ENCODE measurements at places on chromosomes 16 and 17. TPM values are rescaled to one million over a fixed set of nuclear protein-coding genes. Genes with fewer than 3 reads are reported as not detected.

Gene CA4
- not detected for total RNA-seq

GRCh38 chr17:21466550-21466949 lies 90.4 kb downstream of the KCNJ12 start:
- DNase-seq, result no peak

Gene NPW
- total RNA-seq, result 1.3 TPM

Gene SREBF1
- total RNA-seq, result 34.4 TPM

DNA sequence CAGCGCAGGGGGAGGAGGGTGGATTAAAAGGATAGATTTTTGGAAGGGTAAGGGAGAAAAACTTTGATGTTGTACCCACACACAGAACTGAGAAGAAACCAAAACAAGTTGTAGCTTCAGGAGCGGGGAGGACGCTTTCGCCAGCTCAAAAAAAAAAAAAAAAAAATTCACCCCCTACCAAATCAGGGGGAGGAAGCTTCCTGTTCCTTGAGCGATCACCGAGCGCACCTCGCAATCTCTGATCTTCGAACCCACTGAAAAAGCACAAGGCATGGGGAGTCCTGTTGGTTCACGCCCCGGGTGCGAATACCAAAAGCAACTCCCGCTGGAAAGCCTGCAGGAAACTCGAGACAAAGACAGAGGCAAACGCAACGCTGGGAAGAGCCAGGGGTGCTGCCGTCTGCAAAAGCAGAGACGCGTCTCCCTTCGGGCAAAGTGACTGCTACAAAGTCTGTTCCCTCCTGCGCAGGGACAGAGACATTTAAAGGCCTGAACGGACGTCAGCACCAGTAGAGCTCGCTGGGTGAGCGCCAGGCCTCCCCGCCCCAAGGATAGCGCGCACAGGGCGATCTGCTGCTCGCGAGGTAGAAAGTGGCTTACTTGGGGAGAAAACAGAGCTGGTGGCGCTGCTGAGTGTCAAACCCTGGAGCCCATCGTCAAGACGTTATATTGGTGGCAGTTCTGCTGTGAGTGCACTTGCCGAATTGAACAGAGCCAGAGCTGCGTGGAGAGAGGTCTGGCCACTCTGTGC lies 190.4 kb downstream of the USP22 start:
- DNase-seq, result peak; percentile 14

Gene CACNG5
- total RNA-seq, result not detected

Measured in LHCN-M2 (cell line).